NCI-H1436 (cell line): ENCODE measurements at places on chromosomes 7 and 10.

- DNase-seq = no peak
Measured at GRCh38 chr7:70569335-70569819, 562.6 kb upstream of the GALNT17 start.

DNA sequence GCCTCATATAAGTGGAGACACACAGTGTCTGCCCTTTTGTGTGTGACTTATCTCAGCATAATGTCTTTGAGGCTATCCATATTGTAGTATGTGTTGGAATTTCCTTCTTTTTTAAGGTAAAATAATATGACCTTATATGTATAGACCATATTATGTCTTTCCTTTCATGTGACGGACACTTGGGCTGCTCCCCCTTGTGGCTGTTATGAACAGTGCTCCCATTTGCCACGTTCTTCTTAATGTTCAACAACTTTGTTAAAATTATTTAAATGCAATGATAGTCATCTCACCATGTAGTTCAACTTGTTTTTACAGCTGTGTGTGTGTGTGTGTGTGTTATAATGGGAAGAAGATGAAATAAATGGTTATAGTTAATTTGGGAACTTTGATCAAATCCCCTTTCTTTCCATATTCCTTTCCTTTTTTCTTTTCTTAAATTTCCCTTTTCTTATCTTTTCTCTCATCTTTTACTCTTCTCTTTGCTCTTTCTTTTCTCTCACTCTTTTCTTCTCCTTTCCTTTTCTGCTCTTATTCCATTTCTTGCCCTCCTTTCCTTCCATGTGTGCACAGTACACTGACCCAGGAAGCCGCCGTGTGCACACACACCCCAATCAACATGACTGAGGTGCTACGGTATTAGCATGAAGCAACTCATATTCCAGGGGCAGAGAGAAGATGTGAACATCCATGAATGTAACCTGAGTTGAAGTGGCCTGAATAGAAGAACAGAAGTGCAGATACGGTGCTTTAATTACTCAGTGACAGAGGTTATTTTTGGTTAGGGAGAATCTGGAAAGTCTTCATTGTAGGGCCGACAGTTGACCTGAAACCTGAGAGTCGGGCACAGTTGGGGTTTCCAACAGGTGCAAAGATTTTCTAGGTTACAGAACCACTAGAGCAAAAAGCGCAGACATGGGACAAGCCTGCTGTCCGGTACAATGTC is 596.6 kb downstream of the SDK1 start:
- DNase-seq = no peak

GRCh38 chr7:6675807-6676405 is 30.8 kb downstream of the ZNF12 start:
- no peak for DNase-seq

GRCh38 chr7:116446212-116446855 is 53.2 kb upstream of the CAV2 start:
- DNase-seq = no peak

DNA sequence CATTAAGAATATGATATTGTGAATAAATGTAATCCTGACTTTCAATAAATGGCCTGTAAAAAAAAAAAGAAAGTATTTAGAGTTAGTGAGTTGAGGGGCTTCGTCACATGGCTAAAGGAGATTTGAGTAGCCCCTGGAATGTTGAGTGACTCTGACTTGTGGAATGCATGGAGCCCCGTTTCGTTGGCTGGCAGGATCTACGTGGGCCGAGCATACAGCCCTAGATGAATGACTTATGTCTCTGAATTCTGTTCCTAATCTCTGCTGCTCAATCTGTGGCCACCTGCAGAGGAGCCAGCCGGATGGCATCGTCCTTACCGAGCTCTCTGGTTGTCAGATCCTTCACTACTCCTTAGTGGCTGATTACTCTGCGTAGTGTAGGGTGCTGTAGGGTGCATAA is 155.7 kb downstream of the MGMT start:
- no peak for DNase-seq
